Inflammatory macrophage (primary cell): ENCODE measurements at places on chromosomes 4 and X.

- no peak for DNase-seq
Measured at GRCh38 chr4:183492791-183493222, 12.1 kb upstream of the ING2 start.

DNA sequence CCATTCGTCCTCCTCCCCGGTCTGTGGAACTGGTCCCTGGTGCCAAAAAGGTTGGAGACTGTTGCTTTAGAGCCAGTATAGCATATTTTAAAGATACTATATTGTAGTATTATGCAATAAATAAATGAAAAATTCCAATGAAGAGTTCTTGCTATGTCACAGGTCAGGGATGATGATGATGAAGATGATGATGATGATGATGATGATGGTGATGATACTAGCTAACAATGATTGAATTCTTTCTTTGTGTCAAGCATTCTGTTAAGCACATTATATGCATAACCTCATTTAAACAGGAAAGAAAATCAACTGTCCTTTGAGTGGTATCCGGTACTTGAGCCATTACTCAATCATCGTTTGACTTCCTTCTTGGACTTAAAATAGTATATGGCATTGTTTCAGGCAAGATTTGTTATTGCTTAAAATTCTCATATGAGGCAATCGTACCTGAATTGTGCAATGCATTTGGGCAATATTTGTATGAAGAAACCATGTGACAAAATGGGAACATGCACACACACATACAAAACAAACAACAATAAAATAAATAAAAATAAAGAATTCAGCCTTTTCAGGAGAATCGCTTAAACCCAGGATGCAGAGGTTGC is 22.8 kb upstream of the TLR2 start:
- peak; percentile 99 for DNase-seq

DNA sequence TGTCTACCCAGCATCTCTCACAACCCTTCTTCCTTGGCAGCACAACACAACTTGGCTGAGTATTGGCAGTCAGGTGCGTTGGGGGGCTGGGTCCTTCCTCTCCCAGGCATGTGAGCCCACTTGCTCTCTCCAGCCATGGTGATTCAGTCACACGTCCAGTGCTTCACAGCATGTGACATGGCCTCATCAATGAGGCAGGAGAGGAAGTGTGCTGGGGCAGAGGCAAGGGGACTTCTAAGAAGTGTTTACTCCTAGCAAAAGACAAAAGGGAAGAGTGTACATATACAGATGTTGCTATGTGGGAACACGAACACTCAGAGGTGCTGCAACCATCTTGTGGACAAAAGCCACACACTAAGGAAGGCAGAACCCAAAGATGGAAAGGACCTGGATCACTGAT is 380.8 kb downstream of the FBXW7 start:
- peak; percentile 54 for DNase-seq

- DNase-seq: no peak
Measured at GRCh38 chrX:50157545-50158135, 43.2 kb downstream of the AKAP4 start.

DNA sequence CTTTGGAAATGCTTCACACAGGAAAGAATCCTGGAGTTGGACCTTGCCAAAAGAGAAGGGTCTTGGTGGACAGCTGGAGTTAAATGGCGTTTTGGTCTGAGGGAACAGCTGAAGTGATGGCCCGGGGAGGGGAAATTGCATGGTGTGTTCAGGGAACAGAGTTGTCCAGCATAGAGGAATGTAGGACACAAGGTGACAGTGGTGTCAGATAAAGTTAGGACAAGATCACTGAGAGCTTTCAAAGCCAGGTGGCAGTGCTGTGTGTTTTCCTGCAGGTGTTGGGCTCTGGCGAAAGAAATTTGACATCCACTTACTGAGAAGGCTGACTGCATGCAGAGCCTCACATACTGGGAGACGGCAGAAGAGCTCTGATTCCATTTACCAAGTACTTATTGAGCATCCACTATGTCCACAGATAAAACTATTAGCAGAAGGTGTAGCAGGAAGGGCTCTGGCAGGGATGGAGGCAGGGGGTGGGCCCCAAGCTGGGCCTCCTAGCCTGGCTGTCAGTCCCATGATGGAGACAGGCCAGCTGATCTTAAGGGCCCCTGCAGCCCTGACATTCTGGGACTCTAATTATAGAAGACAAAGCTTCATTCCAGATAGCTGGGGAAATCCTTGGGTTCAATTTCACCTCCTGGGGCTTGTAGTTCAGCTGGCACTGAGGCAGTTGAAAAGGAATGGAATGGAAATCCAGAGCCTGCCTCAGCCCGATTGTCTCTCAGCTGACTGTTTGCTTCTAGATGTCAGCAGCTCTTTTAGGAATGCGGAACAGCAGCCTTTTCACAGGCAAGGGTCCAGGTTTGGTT is 150.2 kb upstream of the MAMLD1 start:
- no peak for DNase-seq

- no peak for DNase-seq
Measured at GRCh38 chrX:141185366-141185765, 8.4 kb upstream of the LDOC1 start.

DNA sequence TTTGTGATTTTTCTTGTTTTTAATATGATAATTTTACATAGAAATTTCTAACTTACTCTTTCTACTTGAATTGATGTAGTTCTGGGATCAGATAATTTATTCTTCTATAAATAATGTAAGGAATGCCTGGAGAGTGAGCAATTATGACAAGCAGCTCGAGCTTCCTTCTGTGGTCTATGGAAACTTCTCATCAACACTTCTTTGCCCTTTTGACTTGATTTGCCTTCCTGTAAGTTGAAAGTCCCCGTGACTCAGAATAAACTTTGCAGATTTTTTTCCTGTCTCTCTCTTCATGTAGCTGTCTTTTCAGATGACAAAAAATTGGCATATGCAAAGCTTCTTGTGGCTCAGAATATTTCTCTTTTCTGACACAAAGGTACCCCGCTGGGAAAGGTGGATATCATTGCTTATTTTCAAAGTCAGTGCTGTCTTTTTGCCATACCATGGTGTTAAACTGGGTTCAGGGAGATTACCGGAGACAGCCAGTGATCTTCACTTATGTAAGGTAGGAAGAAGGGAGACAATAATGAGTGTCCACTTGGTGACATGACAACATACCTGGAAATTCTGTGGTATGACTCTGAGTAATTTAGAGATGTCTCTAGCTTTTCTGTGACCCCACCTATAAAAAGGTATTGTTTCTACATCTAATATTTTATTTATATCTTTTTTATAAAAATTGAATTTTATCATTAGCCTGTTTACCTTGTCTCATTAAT is 278.6 kb upstream of the GNPDA2 start:
- no peak for DNase-seq

DNA sequence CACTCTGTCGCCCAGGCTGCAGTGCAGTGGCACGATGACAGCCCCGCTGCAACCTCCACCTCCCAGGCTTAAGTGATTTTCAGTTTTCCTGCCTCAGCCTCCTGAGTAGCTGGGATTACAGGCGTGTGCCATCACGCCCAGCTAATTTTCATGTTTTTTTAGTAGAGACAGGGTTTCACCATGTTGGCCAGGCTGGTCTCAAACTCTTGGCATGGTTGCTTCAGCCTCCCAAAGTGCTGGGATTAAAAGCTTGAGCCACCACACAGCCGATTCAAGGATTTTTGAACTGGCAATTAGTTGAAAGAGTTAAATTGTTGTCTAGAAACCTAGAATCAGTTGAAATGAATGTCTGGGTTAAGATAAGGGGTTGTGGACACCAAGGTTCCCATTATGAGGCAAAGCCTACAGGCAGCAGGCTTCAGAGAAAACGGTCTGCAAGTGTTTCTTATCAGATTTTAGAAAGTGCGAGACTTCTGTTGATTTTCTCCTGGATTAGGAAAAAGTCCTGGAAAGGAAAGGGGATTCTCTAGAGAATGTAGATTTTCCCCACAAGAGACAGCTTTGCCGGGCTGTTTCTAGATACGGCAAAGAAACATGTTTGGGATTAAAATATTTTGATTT is 8.3 kb upstream of the CCNI start:
- no peak for DNase-seq

DNA sequence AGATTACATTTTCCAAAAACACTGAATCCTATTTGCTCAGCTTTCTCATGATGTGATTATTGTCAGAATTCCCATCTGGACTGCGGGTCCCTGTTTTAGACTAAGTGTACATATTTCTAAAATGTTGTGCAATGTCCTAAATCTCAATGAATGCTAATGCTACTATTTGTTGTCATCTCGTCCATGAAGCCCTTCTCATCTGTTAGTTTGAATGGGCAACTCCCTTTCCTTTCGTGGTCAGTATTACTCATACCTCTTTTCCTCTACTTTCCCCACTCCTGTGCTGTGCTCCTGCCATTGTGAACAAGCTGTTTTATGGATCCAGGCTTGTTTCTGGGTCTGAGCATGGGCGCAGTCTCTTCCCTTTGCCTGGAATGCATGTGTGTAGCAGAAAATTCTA is 91.0 kb downstream of the MID1 start:
- no peak for DNase-seq

DNA sequence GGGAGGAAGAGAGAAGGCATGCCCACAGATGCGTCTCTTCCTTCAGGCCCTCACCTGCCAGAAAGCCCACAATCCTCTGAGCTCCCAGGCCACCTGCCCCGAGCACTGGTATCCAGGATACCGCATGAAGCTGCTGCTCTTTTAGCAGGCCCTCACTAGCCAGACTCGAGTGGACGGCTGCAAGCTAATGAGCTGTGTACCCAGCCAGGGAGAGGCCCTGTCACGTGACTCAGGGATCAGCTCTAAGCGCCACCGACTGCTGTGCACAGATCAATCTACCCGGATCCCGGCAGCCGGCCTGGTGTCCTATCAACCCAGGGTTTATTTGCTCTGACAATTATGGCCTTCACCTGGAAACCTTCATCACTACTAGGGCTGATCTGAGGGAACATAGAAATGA is 39.0 kb downstream of the BCOR start:
- no peak for DNase-seq

DNA sequence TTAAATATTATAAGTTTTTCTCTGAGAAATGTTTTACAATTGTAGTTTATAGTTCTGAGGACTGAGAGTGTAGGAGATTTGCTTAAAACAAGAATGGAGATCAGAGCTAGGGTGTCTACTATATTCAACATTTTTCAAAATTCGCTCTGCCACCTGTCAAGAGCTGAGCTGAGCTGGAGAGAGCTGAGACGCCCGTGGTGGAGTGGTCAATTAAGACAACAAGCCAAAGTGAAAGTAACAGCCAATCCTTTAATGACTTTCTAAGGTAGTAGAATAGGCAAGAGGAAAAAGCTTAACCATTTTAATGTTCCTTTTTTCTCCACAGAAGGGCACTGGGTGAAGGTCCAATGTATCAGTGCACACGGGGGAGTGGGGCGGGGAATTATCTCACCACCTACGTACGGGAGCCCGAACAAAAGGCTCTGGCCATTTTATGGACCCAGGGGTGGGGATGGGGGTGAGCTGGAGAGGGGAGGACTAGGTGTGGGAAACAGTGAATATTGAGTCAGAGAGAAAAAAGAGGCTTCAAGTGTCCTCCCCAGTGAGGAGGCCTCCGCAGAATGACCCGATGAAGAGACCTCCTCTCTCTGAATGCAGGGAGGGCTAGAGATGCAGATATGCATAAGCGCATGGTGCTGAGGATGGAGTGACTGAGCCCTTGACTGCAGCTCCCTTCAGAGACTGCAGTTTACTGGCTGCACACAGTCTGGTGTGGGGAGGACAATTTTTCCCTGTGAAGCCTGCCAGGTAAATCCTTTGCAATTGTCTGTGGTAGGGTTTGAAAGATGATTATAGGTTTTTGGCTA is 60.8 kb downstream of the SPCS3 start:
- no peak for DNase-seq

- DNase-seq: no peak
Measured at GRCh38 chrX:1486749-1487361, 34.1 kb upstream of the ASMTL start.

DNA sequence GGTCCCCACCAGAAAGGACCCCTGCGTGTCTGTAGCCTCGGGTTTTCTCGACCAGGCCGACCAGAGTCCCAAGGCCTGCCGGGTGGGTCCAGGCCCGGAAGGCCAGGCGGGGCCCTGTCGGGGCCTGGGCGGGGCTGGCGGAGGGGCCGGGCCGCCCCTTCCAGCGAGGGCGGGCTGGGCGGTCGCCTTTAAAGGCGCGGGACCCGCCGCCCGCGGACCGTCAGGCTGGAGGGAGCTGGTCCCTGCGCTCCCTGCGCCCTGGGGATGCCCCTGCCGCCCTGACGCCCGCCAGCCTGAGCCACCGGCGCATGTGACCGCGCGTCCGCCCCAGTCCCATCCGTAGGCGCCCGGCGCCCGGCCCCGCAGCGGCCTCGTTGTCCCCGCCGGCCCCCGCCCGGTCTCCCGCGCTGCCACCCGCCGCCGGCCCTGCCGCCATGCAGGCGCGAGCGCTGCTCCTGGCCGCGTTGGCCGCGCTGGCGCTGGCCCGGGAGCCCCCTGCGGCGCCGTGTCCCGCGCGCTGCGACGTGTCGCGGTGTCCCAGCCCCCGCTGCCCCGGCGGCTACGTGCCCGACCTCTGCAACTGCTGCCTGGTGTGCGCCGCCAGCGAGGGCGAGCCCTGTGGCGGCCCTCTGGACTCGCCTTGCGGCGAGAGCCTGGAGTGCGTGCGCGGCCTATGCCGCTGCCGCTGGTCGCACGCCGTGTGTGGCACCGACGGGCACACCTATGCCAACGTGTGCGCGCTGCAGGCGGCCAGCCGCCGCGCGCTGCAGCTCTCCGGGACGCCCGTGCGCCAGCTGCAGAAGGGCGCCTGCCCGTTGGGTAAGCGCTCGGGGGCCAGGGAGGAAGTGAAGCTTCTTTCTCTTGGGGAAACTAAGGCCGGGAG is at the start of gene HTRA3:
Gene HTRA3, plus strand, starts transcription at position 220 of the 883 bp plus-strand sequence. Its CDS starts 215 bp downstream, at position 435.
- no peak for DNase-seq

- DNase-seq: no peak
Measured at GRCh38 chr4:31349907-31350306, 629.7 kb downstream of the PCDH7 start.

- no peak for DNase-seq
Measured at GRCh38 chrX:47958761-47959342, 44.9 kb downstream of the ZNF182 start.

GRCh38 chr4:6427439-6428090 is 44.8 kb downstream of the PPP2R2C start:
- no peak for DNase-seq

DNA sequence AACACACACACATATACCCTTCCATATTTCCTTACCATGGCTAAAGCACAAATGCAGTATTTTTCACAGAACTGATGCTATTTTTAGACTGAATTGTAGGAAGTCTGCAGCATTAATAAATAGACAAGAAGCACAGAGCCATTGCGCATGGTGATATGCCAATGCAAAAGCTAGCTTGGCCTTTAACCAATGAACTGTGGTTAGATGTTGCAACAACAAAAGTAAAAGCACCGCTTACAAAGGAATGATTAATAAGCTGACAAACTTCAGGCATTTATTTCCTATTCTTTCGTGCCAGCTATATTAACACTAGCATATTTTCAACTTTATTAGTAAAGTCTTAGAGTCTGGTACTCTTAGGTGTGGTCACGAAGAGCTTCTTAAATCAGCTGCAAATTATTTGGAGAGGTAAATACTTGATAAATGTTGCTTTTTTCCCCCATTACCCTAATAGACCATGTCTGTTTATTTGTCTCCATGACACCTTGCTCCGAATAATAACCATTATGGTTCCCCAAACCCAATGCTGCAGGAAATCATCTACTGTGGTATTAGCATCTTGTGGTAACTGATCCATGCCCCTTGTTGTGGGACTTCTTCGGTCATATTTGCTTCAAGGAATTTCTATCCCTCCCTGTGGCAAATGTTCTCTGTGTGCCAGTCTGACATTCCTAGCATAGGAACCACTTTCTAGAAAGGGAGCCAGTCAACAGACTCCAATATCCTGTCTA is 306.1 kb upstream of the TAPT1 start:
- peak; percentile 24 for DNase-seq

- DNase-seq: no peak
Measured at GRCh38 chr4:135238940-135239339, 1037.4 kb upstream of the PABPC4L start.
